Stimulated activated CD4-positive, alpha-beta T cell treated with anti-CD3 and anti-CD28 coated beads, Interleukin-2, amount 100 ng/mL, for 4 hours (primary cell): ENCODE measurements at places on chromosomes 7 and 10.

DNA sequence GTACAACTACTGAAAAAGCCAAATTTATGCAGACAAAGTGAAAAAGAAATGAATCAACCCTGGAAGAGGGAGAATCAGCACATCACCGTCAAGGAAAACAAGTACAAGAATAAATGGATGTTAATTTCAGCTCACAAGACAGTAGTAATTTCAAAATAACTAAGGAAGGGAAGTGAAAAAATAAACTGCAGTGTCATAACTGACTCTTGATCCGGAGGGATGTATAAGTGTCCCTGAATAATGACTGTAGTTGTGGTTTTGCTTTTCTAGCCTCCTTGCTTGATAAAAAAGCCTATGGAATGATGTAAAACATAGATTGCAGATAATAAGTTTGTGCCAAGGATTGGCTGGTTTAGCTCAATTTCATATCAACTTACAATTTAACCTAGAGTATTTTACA lies 721.1 kb upstream of the C7orf33 start:
- no peak for DNase-seq

- no peak for DNase-seq
These were observed 83.6 kb downstream of the LARP4B start for GRCh38 chr10:847868-848267.

- DNase-seq: peak; percentile 61
These were observed 5.1 kb downstream of the ITPRIP start for GRCh38 chr10:104333032-104333727.

DNA sequence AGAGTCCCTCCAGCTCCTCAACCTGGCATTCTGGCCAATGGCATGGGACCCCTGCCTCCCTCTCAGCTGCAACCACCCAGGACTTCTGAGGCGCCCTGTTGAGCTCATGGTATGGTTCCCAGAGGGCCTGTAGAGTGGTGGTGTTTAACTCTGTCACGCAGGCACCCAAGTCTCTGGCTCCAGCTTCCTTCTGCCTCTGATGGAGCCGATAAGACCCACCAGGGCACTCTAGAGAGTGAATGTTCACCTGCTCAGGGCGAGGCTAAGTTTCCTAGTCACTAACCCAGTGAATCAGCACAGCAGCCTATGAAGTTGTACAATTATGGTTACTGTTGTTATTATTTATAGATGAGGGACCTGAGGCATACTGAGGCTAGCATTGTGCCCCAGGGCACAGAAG lies 120.4 kb downstream of the ZMIZ1 start:
- no peak for DNase-seq

- no peak for DNase-seq
These were observed 14.8 kb downstream of the CPA5 start for GRCh38 chr7:130359276-130359857.

- DNase-seq: no peak
These were observed 102.9 kb upstream of the AHR start for GRCh38 chr7:17195576-17195975.

GRCh38 chr10:6197321-6197720 lies 5.4 kb upstream of the PFKFB3 start:
- DNase-seq: no peak
